ENCODE measurements at places on chromosomes 11 and 22.

DNA sequence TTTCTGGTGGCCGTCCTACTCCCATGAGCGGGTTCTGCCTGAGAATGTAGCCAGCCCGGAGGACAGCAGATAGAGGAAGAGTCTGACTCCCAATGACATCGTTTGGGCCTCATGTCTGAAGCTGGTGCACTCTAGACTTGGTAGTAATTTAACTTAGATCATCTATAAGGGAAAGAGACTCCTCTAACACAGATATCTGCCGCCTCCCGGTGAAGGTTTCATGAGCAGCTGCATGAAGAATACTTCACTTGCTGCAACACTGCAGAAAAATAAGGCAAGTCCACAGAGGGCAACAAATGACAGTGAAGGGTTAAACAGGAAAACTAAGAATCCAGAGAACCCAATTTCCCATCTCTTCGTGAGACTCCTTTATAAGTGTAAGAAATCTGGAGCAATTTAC lies 5.9 kb upstream of the ARL2 start:
- DNase-seq, result no peak

DNA sequence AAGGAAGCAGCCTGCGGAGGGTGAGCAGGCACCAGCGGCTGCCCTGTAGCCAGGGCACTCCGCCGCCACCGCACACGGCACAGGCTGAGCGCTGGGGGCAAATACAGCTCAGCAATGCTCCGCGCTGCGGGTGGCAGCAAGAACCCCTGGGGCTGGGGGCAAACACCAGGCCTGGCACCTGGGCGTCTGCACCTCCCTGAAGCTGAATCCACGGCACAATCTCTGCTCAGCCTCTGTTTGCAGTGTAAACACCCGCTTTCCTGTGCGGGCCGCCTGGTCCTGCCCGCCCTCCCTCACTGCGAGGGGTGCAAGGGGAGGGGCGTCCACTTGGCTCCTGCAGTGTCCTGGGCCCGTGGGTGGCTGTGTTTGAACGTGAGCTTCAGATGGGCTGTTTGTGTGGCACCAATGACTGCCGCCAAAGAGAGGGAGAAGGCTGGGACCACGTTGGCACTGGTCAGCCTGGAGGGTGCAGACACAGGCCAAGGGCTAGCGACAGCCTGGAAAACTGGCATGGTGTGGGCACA lies 14.8 kb upstream of the MPPED1 start:
- DNase-seq, result no peak

- no peak for DNase-seq
Measured at GRCh38 chr11:18700375-18700774, 1.8 kb downstream of the TMEM86A start.

- no peak for DNase-seq
Measured at GRCh38 chr11:100719809-100720221, 32.7 kb downstream of the ARHGAP42 start.

GRCh38 chr11:14418801-14419417 lies 59.9 kb upstream of the RRAS2 start:
- DNase-seq, result no peak

Data from stimulated activated CD4-positive, alpha-beta T cell treated with anti-CD3 and anti-CD28 coated beads, Interleukin-4, amount 100 ng/mL, for 1 hour (primary cell).